ENCODE measurements at places on chromosomes 12 and 14.

DNA sequence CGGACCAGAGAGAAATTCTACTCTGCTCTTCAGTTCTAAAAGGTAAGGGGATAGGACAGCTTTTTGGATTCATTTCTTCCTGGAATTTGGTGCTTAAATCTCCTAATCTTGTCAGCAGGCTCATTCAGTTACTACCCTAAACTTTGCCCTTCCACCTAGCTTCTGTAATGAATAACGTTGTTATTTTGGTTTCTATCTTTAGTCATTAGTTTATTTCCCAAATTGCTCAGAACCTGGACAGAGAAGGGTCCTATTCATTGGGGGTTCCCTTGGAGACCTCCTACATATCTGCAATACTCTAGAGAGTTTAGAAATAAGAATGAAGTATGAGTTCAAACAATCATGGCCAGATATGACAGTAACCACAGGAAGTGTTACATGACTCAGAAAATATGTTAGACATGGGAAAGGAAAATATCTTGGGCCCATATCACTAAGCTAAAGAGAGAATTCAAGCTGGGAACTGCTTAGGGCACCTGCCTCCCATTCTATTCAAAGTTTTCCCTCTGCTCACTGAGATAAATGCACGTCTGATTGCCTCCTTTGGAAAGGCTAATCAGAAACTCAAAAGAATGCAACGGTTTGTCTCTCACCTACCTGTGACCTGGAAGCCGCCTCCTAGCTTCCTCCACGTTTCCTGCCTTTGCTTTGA lies 87.9 kb downstream of the GAS2L3 start:
- DNase-seq: no peak

DNA sequence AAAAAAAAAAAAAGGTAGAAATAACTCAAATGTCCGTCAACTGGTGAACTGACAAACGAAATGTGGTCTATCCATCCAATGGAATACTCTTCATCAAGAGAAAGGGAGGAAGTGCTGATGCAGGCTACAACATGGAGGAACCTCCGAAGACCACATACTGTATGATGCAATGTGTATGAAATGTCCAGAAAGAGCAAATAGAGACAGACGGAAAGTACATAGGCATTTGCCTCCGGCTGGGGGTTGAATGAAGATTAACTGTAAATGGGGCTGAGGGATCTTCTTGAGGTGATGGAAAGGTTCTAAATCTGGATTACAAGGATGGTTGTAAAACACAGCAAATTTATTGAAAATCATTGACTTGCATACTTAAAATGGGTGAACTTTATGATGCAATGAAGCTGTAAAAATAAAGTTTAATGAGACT lies 35.4 kb downstream of the DLK1 start:
- DNase-seq: no peak

GRCh38 chr12:77923882-77924281 lies 93.2 kb downstream of the NAV3 start:
- no peak for DNase-seq

- DNase-seq: peak; percentile 27
These were observed at the start of gene GZMH for GRCh38 chr14:24609655-24610344. Gene GZMH, minus strand, starts transcription at chr14:24609685. Its CDS starts 72 bp downstream, at chr14:24609613.

DNA sequence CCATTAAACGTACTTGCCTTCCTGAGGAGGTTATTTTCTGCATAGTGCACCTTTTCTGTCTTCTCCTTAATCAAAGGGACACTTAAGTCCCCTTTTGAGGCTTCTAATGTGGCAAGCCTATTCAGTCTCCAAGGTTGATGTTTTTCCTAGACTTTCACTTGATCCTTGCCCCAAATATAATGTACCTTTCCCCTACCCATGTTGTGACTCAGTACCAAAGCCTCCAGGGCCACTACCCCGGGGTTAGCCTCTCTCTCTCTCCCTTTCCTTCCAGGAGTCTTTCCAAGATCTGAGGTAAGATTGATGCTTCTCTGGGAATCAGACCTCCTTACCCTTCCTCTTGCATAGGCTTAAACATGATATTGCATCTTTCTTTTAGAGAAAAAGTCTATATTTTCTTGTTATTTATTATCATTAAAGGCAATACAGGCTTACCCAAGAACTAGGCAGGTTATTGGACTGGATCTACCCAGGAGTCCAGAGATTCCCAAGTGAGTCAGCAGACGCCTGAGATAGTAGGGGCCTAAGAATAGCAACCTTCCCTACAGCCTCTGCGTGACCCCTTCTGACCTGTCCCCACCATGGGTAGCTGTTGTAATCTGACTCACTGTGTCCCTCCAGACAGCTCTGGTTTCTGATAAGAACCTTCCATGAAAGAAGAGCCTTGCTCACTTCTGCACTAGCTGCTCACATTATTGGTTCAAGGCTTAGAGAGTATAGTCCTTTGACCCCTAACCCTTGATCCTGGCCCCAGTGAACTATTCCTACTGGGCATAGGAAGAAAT lies 172.9 kb downstream of the ZFP36L1 start:
- no peak for DNase-seq

All from T-cell (primary cell).